ENCODE measurements at places on chromosomes 7 and 10.

GRCh38 chr7:155878674-155879073 is 66.4 kb upstream of the SHH start:
- DNase-seq: no peak

DNA sequence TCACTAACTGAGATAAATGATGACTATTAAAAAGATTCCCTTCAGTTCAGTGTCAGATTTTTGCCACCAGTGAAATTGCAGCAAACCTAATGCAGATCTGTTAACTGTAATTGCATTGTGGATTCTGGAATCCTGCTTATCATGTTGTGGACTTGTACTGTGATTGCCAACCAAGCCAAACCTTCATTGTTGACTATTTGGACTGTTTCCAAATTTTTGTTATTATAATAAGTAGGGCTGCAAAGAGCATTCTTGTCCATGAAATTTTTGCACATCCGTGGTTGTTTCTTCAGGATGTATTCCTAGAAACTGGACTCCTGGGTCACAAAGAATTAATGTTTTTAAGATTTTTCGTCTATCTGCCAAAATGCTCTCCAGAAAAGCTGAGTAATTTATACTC is 281.6 kb upstream of the ZMIZ1 start:
- DNase-seq: no peak

GRCh38 chr10:77498210-77498609 is 139.4 kb downstream of the KCNMA1 start:
- no peak for DNase-seq

- DNase-seq: peak; percentile 24
These were observed 2.0 kb downstream of the GGCT start for GRCh38 chr7:30502470-30503251.

DNA sequence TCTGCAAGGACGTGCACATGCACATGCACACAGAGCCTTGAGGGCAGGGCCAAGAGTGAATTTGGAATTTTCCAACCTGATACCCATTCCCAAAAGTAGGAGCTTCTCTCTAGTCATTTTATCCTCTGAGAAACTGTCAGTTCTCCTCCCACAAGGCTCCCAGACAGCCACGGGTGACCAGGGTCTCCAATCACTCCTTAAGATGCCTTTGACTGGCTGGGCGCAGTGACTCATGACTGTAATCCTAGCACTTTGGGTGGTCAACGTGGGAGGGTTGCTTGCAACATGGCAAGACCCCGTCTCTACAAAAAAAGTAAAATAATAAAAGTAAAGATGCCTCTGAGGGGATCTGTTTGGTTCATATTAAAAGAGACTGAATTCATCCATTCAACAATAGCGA is 13.2 kb downstream of the SCD start:
- DNase-seq: no peak

DNA sequence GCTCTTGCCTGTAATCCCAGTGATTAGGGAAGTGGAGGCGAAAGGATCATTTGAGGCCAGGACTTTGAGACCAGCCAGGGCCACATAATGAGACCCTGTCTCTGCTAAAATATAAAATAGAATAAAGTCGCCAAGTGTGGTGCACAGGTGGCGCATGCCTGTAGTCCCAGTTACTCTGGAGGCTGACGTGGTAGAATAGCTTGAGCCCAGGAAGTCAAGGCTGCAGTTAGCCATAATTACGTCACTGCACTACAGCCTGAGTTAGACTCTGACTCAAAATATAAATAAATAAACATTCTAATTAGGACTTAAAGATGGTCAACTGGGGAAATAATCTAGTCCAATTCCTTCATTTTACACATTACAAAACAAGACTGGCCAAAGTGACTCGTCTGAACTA is 768 bp downstream of the CHCHD2 start:
- DNase-seq: peak; percentile 69

DNA sequence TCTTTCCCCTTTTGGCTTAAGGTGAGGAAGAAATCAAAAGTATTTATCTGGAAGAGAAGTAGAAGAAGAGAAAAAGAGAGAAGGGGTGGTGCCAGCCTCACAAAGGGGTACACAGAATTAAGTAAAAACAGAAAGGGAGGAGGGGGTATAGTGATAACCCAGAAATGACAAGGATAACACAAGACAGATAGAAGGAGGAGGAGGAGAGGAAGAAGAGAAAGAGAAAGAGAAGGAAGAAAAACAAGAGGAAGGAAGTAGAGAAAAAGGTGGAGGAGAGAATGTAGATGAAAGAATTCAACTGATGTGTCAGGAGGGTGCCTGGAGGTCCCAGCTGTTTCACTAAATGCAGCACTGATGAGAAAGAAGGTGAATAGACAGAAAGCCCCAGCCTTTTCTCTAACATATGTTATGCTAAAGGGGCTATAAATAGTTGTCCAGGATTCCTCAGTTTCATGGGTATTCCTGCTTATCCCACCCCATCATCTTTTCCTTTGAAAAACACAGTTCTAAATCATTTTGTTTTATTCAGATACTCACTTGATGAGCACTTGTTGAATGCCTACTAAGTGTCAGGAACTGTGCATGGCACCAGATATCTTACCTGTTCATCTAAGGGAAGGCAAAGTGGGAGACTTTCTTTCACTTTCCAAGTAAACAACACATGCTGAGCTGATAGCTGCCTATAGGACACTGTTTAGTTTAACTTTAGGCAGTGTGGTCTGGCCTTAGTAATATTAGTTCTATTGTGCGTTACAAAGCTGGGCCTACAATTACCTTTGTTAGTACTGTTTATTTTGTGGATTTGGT is 8.0 kb downstream of the SEMA3E start:
- no peak for DNase-seq

- no peak for DNase-seq
These were observed 391.0 kb downstream of the SUGCT start for GRCh38 chr7:40525764-40526163.

DNA sequence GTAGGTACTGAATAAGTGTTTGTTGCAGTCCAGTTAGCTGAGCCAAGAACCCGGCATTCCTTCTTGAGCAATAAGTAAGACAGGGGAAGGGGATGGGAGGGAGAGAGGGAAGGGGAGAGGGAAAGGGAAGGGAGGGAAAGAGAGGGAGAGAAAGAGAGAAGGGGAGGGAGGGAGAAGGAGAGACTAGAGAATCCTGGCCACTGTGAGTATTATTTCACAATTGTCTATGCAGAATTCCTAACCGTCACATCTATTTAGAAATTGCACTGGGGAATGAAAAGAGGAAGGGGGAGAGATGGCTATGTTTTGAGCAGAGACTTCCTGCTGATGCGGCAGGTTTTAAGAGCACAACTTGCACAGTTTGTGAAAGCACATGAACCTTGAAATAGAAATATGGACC is 251.4 kb upstream of the ZMIZ1 start:
- DNase-seq: peak; percentile 60

DNA sequence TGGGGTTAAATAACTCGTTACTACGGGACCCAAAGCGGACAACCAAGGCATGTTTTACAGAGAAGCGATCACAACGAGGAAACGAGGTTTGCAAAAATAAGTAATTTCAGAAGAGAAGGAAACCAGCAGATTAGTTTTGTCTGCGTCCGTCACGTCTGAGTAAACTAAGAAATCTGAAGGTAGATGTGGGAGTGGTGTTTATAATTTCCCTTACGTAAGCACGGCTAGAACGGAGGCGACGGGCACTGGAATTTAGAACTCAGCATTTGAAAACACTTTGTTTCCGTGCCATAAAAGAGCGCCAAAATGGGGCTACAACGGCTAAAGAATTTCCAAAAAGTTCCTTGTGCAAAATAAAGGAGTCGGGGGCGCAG is 718 bp upstream of the UMAD1 start:
- peak; percentile 10 for DNase-seq

- no peak for DNase-seq
These were observed 7.6 kb upstream of the HOXA13 start for GRCh38 chr7:27207348-27207985.

DNA sequence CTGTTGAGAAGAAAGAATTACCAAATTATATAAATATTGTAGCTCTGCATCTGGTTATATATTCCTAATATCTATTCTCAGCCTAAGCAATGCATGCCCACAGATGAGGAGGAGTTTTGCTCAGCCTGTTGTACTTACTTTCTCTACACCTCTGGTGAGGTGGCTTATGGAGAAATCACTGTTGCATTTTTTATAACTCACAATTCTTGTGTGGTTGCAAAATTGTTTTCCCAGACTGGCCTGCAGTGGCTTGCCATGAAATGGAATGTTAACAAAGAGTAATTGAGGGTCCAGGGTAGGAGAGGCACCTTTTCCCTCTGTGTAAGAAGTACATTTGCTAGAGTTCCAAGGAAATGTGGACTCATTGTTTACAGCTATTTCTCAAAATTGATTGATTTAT is 202.0 kb upstream of the SEMA3E start:
- no peak for DNase-seq

GRCh38 chr7:124460555-124460954 is 305.0 kb downstream of the GPR37 start:
- no peak for DNase-seq

DNA sequence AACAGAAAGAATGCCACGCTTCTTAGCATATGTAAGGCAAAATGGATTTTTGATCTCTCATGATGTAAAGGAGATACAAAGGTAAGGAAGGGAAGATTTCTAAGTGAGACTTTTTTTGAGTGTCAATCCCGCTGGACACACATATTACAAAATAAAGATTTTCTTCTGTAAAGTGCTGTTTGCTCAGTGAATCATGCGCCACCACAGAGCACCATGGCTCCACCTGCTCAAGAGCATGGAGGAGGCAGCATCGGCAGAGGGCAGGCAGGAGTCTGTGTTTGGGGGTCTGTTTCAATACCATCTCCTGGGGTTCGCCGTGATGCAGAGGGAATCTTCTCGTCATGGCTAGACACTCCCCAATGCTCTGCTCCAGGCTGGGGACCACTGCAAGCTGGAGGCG is 83.5 kb downstream of the ALOX5 start:
- no peak for DNase-seq

DNA sequence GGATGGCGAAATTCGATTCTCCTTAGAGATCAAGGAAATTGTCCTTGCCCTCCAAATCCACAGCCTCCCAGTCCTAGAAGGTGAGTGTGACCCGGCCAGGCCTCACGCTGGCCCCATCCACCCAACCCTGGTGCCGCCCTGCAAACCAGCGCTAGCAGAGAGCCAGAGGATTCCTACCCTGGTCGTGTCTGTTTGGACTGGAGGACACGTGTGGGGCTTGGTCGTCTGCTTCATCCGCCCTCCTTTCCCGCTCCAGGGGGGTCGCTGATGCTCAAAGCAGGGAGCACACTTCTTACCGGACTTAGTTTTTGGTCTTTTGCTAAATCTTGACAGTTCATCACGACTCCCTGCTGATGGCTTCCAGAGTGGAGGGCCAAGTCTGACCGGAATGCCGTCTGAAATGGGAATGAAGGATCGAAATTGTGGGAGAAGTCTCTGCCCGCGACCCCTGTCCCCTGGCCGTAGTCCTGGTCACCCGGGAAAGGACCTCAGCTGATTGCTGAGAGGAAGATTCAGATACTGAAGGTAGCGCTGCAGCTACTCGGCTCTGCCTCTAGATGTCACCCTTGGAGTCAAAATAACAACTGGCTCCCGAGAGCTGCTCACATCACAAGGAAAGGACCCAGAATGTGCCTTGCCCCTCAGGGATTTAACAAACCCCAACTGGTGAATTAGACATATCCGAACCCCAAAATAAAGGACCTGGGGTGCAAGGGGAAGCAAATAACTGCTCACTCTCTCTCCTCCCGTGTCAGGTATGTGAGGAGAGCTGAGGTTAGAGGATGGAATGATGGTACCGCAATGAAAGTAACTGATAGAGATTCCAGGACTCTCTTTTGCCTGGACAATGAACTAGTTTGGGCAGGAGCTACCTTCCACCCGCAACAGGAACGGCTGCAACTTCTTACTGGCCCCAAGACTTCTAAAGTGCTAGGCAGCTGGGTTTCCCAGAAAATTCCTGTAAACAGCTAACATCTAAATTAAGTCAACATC is 23.5 kb upstream of the ORC5 start:
- peak; percentile 62 for DNase-seq

DNA sequence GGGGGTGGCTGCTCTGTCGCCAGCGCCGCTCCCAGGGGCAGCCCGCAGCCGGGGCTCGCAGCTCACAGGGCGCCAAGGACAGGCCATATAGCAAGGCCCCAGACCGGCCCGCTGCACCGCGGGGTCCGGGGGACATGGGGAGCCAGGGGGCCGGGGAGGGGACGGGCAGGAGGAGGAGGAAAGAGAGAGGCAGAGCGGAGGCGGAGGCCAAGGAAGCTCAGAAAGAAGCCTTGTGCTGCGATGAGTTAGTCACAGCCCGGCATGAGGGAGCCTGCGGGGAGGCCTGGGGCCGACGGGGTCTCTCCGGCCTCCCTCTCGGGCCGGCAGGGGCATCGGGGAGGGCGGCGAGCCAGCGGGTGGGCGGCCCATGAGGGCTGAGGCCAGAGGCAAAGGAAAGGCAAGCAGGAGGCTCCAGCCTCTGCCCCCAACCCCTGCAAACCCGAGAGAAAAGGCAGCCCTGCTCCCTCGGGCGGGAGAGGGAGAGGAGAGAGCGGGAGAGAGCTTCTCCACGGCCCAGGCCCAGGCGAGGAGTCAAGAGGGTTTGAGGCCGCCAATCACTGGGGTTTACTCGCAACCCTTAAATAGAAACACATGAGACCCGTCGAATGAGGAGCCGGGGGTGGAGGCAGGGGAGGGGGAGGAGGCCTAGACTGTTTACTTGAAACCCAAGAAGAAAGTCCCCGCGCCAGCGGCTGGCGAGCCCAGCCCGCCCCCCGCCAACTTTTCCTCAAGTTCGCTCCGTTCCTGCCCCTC is 167.9 kb downstream of the NEURL1 start:
- DNase-seq: no peak

DNA sequence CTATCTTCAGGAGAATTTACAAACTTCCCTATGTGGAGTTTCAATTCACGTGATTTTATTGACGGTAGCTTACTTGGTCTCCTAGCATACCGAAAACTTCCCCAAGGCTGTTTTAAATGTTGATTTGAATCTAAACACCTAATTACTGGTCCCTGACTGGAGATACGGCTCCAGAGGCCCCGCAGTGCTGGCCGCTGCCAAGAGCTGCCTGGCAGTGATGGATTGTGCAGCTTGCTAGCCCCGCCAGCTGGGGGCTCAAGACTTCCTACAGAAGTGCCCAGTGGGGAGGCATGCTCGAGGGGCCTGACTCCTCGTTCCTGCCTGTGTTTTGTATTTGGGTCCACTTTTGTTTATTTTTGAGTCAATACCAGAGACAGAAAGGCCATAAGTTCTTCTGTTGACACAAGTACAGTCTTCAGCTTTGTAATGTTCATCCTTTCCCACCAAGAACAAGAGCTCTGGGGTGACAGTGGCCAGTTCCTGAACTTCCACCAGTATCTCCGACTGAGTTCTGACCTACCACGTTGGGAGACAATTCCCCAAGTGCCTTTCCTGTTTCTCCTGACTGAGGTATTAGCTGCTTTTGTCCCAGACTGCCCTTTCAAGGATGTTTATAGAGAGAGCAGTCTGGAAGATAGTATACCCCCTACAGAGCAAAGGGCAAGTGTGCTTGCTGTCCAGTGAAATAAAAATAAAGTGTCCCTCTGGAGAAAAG is 80.7 kb upstream of the CXCL12 start:
- DNase-seq: peak; percentile 14

- no peak for DNase-seq
These were observed 50.6 kb downstream of the PRKG1 start for GRCh38 chr10:51124852-51125251.

- DNase-seq: no peak
These were observed 553.0 kb downstream of the KCNMA1 start for GRCh38 chr10:77084431-77085144.

GRCh38 chr7:2626498-2627117 is 5.2 kb upstream of the TTYH3 start:
- DNase-seq: no peak
